ENCODE measurements at places on chromosomes 1 and 21. TPM values are rescaled to one million over a fixed set of nuclear protein-coding genes. Genes with fewer than 3 reads are reported as not detected.

CYP4A22 gene
- not detected for total RNA-seq

LIPI gene
- not detected for total RNA-seq

DNA sequence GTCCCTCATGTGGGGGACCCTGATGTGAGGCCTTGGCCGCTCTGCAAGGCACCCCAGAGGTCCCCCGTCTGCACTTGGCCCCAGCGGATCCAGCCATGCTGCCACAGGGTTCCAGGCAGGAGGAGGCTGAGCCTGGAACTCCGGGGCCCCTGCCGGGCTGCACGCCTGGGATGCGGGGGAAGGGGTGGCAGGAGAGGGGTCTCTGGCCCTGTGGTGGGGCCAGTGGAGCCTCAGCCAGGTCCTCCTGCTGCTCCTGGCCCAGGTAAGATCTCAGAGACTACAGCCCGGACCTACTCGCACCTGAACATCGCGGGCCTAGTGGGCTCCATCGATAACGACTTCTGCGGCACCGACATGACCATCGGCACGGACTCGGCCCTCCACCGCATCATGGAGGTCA, 12.9 kb downstream of the PFKL start:
- no peak overlapping the region for H3K4me3 ChIP-seq
- H3K27me3 ChIP-seq: no peaks in the 10 kb centered on the region
- no peak for DNase-seq
- H3K27ac ChIP-seq: no peak overlapping the region
- peaks cover 10% of the 10 kb centered on the region for H3K36me3 ChIP-seq

- peaks cover 45% of the 10 kb centered on the region for H3K27me3 ChIP-seq
- no peaks in the 10 kb centered on the region for H3K36me3 ChIP-seq
- no peak for DNase-seq
- no peak overlapping the region for H3K4me3 ChIP-seq
- peaks cover 10% of the 10 kb centered on the region for H3K4me1 ChIP-seq
Observed at GRCh38 chr1:65825741-65826140, 33.0 kb downstream of the PDE4B start.

- no peaks in the 10 kb centered on the region for H3K27me3 ChIP-seq
- peaks cover 15% of the 10 kb centered on the region for H3K36me3 ChIP-seq
- no peak overlapping the region for H3K27ac ChIP-seq
- no peak overlapping the region for H3K4me3 ChIP-seq
- no peak for DNase-seq
Observed at GRCh38 chr1:235239851-235240250, 78.8 kb upstream of the RBM34 start.
